GM12878 (cell line): ENCODE measurements at places on chromosomes 3 and 15.

GRCh38 chr3:18655827-18656226 is 230.7 kb upstream of the SATB1 start:
- DNase-seq: no peak

GRCh38 chr15:99019558-99020540 is 12.3 kb upstream of the PGPEP1L start:
- no peak for DNase-seq

- DNase-seq: no peak
These were observed 21.2 kb upstream of the ATP10A start for GRCh38 chr15:25884370-25884769.

GRCh38 chr3:135495891-135496290 is 469.6 kb upstream of the PPP2R3A start:
- no peak for DNase-seq

GRCh38 chr15:35713733-35714132 is 167.8 kb upstream of the DPH6 start:
- DNase-seq: no peak

DNA sequence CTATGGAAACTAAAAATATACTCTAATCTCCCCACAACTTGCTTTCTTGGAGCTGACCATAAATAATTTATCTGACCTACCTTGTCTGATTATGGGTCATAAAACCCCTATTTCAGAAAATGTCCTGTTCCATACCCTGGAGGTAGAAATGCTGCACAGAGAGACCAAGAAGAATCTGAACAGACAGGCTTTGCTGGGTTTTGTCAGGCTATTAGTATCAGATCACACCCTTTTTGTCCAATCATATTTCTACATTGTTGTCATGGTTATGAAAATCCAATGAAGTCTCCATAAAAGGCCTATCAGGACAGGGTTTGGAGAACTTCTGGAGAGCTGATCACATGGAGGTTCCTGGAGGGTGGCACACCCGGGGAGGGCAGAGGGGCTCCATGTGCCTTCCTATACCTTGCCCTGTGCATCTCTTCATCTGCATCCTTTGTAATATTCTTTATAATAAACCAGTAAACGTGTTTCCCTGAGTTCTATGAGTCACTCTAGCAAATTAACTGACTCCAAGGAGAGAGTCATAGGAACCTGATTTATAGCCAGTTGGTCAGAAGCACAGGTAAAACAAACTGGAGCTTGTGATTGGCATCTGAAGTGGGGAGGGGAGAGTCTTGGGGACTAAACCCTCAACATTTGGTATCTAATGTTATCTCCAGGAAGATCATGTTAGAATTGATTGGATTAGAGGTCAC is 58.1 kb downstream of the NGLY1 start:
- DNase-seq: no peak

DNA sequence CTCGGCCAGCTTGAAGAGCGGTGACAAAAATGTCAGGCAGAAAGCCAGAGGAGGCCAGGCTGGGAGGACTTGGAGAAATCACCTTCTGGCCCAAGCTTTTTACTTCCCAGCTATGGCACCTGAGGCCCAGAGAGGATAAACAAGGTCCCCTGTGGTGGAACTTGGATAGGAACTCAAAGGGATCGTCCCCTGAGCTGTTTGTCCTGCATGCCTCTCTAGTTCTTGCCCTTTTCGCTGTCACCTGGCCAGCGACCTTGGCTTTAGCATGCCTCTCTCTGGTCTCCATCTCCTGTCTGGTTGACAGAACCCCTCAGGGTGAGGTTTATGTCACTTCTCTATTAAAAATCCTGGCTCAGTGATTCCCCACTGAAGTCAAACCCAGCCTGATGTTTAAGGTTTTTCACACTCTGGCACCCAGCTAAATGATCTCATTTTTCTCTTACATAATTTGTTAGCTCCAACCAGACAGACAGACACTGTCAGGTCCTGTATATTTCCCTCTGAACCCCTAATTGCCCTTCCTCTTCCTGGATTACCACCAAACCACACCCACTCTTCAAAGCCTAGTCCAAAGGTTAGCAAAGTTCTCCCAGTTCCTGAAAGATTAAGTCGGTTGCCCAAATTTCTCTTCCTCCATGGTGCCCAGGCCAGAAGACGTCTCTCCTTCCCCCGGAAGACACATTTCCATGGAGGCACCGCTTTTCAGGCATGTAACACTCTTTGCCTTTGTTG is 169.1 kb downstream of the FAM43A start:
- DNase-seq: no peak

GRCh38 chr15:46997501-46997900 is 719.8 kb upstream of the SEMA6D start:
- no peak for DNase-seq

- no peak for DNase-seq
These were observed 10.6 kb downstream of the RPS27L start for GRCh38 chr15:63146684-63147083.

DNA sequence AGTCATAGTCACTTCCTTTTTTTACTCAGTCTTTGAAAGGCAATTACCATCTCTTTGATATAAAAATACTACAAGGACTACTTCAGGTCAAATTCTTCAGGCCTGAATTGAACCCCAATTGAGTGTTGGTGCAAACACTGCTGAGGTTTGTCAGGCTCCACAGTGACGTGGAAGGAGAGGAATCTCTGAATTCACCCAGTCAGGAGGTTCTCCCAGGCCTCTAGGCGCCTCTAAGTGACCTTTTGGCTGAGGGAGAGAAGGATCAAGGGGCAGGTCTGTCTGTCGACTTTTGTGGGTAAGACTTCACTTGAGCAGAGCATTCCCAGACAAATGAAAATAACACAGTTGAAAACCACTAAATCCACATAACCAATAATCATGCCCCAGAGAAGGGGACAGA is 227.6 kb upstream of the CHRNA7 start:
- DNase-seq: no peak
